Retina (tissue), 1 donor: ENCODE measurements at places on chromosomes 1 and 21.

- no peak for DNase-seq
Observed at GRCh38 chr1:178238722-178239510, 145.0 kb downstream of the RASAL2 start.

GRCh38 chr1:65066766-65067490 lies 81.1 kb upstream of the AK4 start:
- DNase-seq: peak; percentile 90

- peak; percentile 72 for DNase-seq
Observed at GRCh38 chr1:197314682-197315081, 46.6 kb downstream of the CRB1 start.

GRCh38 chr1:22323141-22323845 lies 128.4 kb upstream of the ZBTB40 start:
- DNase-seq: no peak

GRCh38 chr1:63261736-63262458 lies 60.5 kb upstream of the FOXD3 start:
- DNase-seq: no peak

GRCh38 chr1:185091480-185091879 lies 46.1 kb downstream of the RNF2 start:
- no peak for DNase-seq

DNA sequence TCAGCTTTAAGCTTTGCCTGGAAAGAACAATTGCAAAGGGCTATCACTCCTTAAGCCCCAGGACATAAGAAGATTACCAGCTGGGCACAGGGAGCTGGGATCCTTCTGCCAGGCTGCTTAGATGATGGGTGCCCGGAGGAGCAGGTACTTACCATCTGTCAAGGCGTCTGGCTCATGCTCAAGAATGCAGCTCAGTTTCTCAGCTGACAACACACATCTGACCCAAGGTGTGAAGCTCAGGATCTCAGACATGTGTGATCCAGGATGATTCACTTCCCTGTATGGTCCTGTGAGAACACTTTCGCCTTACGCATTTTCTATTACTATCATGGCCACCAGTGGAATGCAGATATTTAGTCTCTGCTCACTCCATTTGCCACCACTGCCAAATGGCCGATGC lies 14.7 kb upstream of the DISC1 start:
- DNase-seq: no peak

DNA sequence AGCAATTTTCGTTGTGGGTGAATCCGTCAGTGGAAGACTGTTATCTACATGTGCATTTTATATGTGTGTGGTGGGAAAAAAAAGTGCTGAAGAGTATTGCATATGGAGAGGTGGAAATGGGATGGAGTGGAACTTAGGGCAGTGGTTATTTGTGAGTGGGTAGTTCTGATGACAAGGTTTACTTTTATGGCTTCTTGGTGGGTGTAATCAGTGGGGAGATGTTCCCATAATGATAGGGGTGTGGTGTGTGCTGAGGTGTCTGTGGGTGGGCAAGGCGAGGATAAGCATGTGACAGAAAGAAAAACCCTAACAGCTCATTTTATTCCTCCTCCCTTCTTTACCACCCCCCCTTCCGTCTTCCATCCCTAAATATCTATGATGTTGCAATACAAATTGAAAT lies 288.1 kb downstream of the NUF2 start:
- DNase-seq: no peak

GRCh38 chr1:59383963-59384362 lies 87.1 kb downstream of the FGGY start:
- no peak for DNase-seq

- DNase-seq: no peak
Observed at GRCh38 chr1:181044449-181044966, 10.7 kb downstream of the MR1 start.

GRCh38 chr1:3135073-3135702 lies 66.2 kb downstream of the PRDM16 start:
- DNase-seq: no peak

- no peak for DNase-seq
Observed at GRCh38 chr1:3345792-3346191, 108.7 kb upstream of the ARHGEF16 start.

DNA sequence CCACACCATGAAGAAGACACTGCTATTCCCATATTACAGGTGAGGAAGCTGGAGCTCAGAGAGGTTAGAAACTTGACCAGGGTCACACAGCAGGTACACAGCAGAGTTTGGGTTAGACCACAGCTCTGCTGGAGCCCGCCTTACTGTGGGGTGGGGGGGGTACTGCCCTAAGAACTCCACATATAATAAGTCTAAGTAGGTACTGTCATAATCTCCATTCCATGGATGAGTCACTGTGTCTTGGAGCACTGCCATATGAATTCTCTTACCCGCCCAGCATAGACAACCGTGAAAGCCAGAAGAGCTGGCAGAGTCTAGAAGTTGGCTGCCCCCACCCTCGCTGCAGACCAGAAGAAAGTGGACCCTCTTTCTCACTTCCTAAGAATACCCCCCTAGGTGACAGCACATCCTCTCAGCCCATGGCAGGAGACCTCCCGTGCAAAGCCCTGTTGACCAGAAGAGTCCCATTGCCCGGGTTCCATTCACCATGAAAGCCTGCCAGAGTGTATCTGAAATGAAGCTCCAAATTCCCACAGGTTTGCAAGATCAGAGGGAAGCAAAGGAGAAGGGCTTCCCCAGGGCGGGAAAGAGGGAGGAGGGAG lies 5.2 kb upstream of the PLA2G2D start:
- no peak for DNase-seq

- no peak for DNase-seq
Observed at GRCh38 chr1:111045033-111045722, 81.5 kb upstream of the LRIF1 start.

DNA sequence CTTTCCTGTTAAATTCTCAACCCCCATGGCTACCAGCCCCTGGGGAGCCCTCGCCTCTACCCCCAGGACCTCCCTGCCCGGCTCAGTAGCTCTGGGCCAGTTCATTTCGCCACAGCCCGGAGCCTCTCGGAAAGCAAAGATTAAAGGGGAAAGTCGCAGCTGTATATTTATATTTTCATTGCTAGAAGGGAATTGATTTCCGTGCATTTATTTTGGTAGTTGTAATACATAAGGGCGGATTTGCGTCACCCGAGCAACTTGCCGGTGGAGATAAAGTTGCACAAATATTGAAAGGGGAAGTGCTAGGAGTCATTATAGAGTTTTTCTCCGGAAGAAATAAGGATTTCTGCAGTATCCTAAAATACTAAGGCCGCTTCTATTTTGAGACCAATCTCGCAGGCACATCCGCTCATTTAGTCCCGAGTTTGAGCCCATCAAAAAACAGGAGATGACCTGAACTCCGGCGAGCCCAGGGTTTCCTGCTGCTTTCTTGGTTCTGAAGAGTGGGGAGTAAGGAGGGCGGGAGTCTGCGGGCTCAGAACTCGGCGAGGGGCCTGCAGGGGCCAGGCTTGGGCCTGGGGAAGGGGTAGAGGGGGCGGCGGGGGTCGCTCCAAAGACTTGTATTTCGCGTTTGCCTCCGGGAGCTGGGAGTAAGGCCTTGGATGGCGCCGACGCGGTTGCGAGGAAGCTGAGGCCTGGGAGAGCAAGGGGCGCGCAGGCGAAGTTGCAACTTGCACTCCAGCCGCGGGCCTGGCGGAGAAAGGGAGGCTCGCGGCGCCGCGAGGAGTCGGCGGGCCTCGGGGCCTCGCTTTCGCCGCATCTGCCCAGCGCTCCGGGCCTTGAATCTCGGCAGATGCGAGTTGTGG lies 2.5 kb upstream of the HLX start:
- DNase-seq: peak; percentile 80

- DNase-seq: peak; percentile 45
Observed at GRCh38 chr1:25695090-25695770, 78.6 kb downstream of the MAN1C1 start.

DNA sequence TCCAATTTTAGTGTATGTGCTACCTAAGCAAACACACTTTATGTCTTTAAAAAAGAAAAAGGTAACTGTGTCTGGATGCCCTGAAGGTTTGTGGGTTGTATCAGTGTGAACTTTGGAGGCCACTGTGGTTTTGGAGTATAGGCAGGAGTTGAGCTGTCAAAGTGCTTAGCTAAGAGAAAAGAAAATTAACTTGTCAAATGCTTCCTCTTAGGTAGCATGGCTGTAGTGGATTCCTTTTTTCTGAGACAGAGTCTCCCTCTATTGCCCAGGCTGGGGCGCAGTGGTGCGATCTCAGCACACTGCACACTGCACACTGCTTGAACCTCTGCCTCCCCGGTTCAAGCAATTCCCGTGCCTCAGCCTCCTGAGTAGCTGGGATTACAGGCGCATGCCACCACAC lies 11.2 kb upstream of the SLC41A1 start:
- DNase-seq: no peak

DNA sequence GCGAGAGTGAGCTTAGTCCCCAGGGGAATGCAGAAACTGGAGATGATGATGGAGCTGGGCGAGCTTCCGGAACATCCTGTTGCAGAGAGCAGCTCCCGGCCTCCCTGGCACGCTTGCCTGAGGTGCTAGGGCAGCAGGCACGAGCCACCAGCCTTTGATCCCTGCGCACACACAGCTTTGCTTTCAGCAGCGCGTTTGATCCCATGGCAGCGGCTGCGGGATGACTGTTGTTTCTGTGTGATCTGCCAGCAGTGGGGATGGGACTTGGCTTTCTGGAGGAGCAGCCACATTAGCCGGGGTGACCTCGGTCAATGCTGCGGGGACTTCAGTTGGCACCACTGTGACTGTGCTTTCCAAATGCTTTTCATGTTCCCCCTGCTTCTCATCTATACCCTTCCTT lies 193.2 kb downstream of the KAZN start:
- DNase-seq: no peak

DNA sequence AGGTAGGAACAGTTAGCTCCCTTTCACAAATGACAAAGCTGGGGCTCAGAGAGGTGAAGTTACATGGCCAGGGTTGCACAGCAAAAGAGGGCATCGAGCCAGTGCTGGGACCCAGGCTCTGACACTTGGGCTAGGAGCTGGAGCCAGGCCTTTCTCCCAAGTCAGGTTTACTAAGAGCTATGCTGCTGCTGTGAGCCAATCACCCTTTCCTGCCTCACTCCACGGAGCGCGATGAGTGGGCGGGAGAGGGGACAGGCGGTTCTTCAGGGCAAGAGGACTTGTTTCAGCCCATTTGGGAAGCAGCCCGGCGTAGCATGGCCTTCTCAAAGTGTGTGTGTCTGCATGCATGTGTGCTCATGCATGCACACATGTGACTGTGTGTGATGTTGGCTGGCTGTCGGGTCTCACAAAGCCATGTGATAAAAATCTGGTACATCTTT lies 10.6 kb downstream of the ID3 start:
- DNase-seq: no peak

DNA sequence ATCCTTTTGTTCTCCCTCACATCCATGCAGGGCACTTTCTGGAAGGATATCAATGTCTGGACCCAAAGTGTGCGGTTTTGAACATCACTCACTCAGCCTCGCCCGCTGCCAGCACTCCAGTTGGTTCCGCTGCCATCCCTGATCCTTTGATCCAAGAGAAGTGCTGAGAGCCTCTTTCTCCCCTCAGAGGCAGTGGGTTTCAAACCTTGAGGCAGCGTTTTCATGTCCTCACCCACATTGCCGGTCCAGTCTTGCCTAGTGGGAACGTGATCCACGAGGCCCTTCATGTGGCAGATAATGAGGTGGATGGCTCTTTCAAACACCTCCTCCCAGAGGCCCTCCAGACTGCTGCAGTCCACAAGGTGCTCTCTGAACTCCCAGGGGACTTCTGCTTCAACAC lies 122.2 kb downstream of the ACTL8 start:
- no peak for DNase-seq

- DNase-seq: no peak
Observed at GRCh38 chr1:237756304-237756967, 134.3 kb downstream of the ZP4 start.

DNA sequence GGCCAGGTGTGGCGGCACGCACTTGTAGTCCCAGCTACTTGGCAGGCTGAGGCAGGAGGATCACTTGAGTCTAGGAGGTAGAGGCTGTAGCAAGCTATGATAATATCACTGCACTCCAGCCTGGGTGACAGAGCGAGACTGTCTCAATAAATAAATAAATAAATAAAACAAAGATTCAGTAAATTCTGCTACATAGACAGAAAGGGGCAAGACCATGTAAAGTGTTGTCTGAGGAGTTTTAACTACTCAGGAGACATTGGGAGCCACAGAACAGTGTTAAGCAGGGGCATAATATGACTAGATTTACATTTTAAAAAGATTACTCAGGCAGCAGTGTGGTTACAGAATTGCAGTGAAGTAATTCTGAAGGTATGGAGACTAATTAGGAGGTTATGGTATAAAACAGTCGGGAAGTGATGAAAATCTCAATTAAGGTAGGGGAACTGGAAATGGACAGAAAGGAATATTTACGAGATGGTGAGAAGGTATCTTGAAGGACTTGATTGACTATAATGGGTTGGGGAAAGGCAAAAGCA lies 94.7 kb downstream of the ATP1B1 start:
- no peak for DNase-seq

- no peak for DNase-seq
Observed at GRCh38 chr1:38806090-38806489, 53.5 kb downstream of the RRAGC start.

DNA sequence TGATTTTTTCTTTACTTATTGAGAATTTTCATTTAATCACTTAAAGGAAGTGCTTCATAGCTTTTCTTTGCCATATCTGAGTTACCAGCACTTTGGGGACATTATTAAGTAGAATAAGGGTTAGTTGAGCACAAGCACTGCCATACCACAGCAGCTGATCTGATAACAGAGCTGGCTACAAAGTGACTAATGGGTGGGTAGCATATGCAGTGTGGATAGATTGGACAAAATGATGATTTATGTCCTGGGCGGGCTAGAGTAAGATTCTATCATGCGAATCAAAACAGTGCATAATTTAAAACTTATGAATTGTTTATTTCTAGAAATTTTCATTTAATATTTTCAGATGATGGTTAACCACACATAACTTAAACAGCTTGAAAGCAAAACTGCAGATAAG lies 102.2 kb upstream of the SNX7 start:
- DNase-seq: no peak

- no peak for DNase-seq
Observed at GRCh38 chr1:206427291-206427690, 43.0 kb upstream of the IKBKE start.

DNA sequence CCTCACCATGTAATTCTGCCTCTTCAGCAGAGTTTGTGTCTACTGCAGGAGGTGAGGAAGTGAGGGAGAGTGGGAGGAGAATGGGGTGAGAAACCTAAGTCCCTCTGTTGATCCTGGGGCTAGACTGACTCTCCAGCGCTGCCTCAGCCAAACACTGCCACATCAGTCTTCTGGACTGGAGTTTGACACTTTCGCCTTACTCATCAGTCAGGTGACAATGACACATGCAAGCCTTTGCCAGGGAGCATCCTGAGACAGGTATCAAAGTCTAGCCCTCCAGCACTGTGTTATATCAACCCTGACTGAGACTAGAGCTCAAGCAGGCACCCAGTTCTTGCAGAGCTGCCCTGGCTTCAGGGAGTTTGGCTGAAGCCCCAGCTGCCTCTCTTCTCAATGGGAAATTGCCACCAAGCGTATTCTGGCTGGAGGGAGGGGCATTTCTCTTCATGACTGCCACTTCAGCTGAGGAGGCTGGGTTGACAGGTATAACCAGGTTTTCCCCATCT lies 33.3 kb upstream of the SUCO start:
- no peak for DNase-seq

DNA sequence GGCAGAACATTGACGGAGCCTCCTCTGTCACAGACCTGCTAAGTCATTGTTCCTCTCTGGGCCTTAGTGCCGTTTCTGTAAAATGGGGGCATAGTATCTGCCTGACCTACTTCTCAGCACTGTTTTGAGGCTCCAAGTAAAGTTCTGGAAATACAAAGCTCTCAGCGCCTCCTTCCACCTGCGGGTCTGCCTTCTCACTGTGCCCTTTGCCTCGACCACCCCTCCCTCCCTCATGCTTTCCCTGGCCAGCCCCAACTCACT lies 15.4 kb upstream of the WASF2 start:
- DNase-seq: no peak

GRCh38 chr1:193658691-193659090 lies 472.3 kb upstream of the B3GALT2 start:
- no peak for DNase-seq
